NCI-H446 (cell line): ENCODE measurements at places on chromosomes 11 and 22.

GRCh38 chr22:25546751-25547150 lies 17.7 kb upstream of the GRK3 start:
- no peak for DNase-seq

GRCh38 chr11:32555895-32556294 lies 27.7 kb upstream of the EIF3M start:
- no peak for DNase-seq

GRCh38 chr11:130160498-130161155 lies 1.0 kb downstream of the ST14 start:
- DNase-seq, result no peak

DNA sequence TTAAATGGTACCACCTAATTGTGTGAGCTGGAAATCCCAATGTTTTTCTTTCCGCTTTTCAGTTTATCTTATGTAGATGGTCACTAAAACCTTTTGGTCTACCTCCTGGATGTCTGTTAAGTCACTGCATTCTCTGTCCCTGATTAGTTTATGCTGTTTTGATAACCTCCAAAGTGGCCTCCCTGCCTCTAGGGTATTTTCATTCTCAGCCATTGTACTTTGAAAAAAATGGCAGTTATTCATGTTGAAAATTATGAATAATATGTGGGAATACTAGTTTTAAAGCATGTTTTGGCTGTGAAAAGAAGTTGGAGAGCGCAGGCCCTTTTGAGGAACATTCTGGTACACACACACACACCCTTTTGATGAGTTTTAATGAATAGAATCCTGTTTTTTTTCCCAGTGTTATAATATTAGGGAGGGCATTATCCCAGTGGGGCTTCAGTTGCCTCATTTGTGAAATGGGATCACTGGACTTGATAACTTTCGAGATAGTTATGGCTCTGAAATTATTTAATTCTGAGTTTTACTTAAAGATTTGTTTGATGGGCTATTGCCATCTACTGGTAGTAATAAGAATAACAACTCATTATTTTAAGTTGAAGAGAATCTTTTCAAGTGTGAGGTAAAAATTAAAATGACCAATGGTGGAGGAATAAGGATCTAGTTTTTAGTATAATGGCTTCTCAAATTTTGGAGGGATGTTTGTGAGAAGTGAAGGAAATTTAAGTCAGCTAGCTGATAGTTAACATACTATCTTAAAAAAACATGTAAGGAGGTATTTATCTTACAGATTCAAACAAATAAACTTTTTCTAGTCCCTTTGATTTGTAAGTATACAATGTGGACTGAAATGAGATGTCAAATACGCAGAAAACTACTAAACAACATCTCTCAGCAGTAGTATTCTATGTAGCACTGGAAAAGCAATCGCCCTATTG lies 3.9 kb downstream of the FDX1 start:
- peak; percentile 29 for DNase-seq

DNA sequence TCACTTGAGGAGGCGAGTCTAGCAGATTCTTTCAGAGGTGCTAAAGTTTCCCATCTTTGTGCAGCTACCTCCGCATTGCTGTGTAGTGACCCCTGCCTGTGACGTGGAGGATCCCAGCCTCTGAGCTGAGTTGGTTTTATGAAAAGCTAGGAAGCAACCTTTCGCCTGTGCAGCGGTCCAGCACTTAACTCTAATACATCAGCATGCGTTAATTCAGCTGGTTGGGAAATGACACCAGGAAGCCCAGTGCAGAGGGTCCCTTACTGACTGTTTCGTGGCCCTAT lies 8.9 kb upstream of the SAMM50 start:
- no peak for DNase-seq

GRCh38 chr11:91730620-91731019 lies 494.0 kb upstream of the FAT3 start:
- DNase-seq, result no peak

DNA sequence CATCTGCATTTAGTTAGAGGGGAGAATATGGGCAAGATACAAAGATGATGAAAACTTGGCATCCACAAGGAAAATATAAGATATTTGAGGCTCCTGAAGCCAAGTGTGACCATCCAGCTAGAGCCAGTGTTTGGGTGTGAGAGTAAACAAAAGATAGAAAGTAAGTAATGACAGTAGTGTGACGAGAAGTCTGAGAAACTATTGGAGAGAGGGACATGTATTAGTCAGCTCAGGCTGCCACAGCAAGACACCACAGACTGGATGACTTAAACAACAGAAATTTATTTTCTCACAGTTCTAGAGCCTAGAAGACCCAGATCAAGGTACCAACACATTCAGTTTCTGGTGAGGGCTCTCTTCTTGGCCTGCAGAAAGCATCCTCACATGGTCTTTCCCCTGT lies 6.4 kb upstream of the CCKBR start:
- DNase-seq, result no peak

GRCh38 chr11:64887757-64888405 lies 9.5 kb upstream of the EHD1 start:
- DNase-seq, result no peak

GRCh38 chr11:81658722-81659121 lies 1074.9 kb downstream of the FAM181B start:
- DNase-seq, result no peak

- no peak for DNase-seq
Measured at GRCh38 chr11:97570636-97571035, 1180.8 kb downstream of the JRKL start.

DNA sequence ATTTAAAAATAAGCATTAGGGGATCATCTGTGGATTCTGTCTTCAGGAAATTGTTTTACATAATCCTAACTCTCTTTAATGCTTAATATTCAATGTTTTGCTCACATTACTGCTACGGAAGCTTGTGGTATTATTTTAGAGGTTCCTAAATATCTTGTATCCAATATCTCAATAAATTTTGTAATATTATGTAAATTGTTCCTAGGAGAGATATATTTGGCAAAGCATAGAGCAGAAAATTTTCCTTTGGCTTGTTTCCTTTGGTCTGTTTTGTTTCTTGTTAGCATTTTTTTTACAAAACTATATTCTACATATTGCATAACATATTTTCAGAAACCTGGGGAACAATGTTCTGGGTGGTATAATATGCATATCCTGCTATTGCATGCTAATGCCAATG lies 144.8 kb downstream of the GRIA4 start:
- no peak for DNase-seq

- no peak for DNase-seq
Measured at GRCh38 chr11:21475276-21475675, 717.6 kb upstream of the ANO5 start.

DNA sequence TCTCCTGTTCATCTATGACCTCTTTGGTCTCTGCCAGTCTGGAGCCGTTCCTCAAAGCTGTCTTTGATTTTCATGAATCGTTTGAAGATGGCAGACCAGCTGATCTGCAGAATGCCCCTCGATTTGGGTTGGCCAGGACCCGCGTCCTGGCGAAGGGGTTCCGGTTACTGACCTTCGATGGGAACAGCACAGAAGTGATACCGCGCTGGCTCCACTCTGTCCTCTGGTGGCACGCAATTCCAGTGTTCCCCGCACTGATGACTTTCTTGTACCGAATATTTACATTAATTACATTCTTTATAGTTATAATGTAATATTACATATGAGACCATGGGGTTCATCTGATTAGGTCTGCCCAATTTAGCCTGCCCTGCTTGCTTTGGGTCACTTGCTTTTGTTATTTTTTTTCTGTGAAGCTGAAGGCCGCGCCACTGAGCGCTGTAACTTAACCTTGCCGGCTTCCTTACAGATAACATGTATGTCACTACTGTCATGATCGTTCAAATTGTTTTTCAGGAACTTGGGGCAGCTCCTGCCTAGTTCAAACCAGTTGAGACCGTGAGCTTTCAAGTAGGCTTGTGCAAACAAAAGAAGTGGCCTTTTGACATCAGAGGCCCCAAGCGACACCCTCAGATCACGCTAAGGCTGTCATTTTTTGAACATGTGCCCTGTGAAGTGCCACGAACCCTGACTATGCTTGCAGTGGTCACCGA lies 4.1 kb upstream of the USP18 start:
- no peak for DNase-seq

GRCh38 chr11:858053-858761 lies 15.6 kb downstream of the TSPAN4 start:
- DNase-seq, result no peak

DNA sequence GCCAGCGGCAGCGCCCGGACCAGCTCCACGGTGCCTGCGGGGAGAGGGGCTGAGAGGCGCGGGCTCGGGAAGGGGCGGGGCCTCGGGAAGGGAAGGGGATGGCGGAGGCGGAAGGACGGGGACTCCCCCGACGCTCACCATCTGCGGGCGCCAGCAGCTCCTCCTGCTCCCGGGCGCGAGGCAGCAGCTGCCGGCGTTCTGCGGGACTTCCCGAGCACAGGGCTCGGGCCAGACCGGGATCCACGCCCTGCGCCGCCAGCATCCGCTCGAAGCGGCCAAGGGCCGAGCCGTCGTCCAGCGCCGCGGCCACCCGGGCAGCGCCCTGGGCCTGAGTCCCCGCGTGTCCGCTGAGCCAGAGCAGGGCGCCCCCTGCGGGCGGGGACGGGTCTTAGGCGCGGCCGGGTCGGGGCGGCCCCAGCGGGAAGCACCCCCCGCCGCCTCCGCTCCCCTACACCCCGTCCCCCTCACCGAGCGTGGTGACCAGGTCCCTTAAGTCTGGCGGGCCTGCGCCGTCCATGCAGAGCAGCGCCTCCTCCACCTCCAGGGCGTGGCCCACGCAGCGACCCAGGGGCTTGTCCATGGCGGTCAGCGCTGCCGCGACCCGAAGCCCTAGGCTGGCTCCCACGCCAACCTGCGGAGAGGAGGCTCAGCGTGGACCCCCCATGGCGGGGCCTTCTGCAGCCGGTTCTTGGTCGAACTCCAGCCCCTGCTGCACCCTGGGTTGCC lies 873 bp upstream of the SCO2 start:
- peak; percentile 51 for DNase-seq

GRCh38 chr11:92048415-92048814 lies 176.2 kb upstream of the FAT3 start:
- DNase-seq, result peak; percentile 72

DNA sequence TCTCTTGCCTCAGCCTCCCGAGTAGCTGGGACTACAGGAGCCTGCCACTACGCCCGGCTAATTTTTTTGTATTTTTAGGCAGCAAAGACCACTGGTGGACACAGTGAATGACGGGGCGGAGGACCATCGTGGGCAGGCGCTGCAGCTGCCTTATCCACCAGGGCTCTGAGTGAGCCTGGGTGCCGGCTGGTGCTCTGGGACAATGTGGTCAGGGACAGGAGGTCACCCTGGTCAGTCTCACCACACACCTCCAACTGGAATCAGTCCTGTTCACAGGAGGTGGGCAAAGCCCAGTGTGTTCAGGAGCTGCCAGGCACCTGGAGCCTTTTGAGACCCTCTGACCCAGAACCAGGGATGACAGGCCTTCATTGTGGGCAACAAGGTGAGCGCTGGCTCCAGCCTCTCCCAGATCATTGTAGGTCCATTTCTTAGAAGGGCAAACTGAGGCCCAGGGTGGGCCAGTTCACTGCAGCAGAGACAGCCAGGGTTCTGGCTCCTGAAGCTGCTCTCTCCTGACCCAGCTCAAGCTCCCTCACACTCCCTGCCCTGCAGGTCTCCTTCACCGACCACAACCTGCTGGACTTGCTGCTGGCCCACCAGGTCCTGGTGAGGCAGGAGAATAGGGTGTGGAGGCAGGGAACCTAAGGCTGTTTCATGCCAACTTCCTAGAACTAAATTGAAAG lies 15.7 kb upstream of the CABP2 start:
- no peak for DNase-seq

- DNase-seq, result no peak
Measured at GRCh38 chr11:130383344-130384211, 44.8 kb downstream of the ADAMTS8 start.

DNA sequence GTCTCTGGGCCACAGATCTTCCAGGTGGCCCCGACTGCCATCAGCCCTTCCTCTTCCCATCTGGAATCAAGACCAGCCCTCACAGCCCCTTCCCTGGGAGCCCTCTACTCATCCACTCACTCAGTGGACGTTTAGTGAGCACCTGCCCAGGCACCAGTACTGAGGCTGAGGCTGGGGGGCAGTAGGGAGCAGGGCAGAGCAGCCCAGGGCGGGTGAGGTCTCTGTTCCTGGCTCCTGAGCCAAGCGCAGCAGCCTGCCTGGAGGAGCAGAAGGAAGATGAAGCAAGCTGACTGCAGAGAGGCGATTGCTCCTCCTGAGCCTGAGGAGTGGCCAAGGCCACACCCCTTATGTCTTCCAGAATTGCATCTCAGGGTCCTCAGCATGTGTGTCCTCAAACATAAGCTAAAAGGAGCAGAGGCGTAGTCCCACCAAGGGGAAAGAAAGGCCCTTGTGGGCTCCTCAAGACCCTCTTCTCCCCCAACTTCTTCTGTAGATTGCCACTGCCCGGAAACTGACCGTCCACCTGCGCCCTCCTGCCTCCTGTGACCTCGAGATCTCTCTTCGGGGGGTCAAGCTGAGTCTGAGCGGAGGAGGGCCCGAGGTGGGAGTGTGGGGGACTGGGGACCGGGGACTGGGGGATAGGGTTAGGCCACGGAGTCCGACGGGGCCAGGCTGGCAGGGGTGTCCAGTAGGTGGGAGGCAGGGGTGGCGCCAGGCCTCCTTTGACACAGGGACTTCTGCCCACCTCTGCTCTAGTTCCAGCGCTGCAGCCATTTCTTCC lies 5.8 kb downstream of the MAPK8IP2 start:
- DNase-seq, result no peak

- no peak for DNase-seq
Measured at GRCh38 chr11:114259551-114259983, 36.6 kb upstream of the NNMT start.

DNA sequence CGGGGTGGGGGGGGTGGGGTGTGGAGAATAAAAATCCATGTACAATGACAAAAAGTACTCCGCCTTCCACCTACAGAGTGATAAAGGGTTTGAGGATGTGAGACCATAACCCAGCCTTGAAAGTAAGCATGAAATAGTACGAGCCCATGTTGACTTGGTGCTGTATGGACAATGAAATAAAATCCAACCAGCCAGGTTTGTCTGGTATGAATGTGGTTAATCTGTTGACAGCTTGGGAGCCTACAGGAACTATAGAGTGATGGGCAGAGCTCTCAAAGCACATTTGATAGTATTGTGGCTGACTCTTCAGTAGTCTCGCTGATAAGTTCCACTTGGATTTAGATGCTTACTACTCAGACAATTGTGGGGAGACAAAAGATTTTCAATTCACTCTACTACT lies 48.8 kb upstream of the CD44 start:
- no peak for DNase-seq

GRCh38 chr11:114478768-114479167 lies 39.5 kb downstream of the REXO2 start:
- no peak for DNase-seq

DNA sequence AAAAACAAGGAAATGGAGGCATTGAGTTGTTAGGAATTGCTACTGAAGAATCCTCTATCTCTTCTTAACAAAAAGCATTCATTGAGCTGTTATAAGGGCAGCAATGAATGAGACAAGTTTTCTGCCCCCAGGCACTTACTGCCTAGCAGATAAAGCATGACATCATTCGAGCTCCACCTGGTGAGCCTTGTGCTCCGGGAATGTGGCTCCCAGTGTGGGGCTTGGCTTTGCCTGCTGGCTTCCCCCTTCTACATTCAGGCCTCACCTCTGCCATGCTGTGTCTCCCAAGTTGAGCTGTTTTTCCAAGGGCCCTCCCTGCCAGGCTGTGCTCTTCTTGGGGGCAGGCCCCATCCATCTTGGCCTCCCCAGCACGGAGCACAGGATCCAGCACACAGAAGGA lies 56.9 kb upstream of the EIF3D start:
- DNase-seq, result no peak
